ENCODE measurements at places on chromosomes 11 and 22.
A peak's percentile ranks its signal among the peaks of the same experiment; 100 is the strongest.

- no peak for DNase-seq
These were observed 22.5 kb downstream of the TP53I11 start for GRCh38 chr11:44928144-44928543.

DNA sequence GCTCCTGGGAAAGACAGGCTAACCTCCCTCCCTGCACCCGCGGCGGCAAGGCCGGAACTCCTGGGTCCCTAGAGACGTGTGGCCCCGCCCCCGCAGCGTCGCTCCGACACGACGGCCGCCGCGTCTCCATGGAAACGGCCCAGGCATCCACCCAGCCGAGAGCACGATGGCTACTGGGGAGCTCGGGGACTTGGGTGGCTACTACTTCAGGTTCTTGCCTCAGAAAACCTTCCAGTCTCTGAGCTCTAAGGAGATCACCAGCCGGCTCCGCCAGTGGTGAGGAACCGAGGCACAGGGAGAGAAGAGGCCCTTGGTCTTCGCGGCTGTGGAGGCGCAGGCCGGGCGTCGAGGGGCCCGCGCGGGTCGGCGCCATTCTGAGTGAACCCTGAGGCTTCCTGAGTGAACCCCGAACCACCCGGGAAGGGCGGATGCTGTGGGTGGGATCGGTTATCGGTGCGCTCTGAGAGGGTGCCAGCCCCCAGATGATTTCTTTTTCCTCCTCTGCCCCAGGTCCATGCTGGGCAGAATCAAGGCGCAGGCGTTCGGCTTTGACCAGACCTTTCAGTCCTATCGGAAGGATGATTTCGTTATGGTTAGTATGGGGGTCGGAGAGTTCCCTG lies at the start of gene CFAP300:
Gene CFAP300 (plus strand): TSS at position 133 of the 620 bp plus-strand sequence. CDS start 34 bp downstream, at position 167.
- DNase-seq, result peak; percentile 37

- DNase-seq, result no peak
These were observed 5.7 kb downstream of the RFPL1 start for GRCh38 chr22:29443861-29444792.

DNA sequence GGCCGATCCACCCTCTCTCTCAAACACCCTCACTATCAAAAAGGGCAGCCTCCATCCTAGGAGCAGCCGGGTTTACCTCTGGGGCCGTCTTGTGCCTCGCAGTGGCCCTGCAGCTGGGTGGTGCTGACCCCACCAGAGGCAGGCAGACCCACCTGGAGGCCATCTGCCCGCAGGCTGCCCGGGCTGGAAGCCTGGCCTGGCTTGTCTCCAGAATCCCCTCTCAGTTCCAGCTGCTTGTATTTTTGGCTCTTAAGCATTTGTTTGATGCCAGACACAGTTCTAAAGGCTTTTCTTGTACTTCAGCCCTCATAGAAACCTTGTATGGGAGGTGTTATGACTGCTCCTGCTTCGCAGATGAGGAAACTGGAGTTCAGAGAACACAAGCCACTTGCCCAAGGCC lies 4.2 kb upstream of the NFAM1 start:
- no peak for DNase-seq

DNA sequence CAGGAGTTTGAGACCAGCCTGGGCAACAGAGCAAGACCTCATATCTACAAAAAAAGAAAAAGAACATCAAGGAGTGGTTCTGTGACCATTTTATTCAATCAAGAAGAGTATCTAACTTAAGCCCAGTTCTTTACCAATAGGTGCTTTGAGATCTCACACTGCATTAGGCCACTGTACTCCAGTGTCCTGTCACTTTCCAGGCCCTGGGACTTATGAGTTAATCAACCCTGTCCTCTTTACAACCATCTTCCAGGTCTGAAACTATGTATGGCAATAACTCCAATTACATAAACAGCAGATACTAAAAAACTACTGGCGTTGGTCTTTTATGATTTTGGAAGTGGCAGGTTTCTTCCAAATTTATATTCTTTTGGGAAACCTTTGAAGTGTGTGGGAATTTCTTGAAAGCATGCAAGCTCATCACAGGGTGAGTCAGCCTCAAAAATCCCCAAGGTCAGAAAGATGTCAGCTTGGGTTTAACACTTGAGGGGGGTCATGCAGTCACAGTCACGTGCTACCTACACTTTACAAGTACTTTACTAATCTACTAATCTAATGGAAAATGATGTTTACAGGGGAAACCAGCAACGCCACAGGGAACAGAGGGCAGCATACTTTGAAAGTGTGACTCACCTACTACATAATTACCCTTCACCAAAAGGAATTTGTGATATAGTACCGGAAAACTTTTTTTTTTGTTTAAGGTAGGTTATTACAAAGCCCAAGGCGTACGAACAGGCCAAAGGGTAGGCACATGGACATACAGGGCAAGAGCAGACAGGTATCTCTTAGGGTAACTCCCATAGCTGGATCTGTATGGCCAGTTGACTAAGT lies 15.6 kb downstream of the PISD start:
- DNase-seq, result no peak

DNA sequence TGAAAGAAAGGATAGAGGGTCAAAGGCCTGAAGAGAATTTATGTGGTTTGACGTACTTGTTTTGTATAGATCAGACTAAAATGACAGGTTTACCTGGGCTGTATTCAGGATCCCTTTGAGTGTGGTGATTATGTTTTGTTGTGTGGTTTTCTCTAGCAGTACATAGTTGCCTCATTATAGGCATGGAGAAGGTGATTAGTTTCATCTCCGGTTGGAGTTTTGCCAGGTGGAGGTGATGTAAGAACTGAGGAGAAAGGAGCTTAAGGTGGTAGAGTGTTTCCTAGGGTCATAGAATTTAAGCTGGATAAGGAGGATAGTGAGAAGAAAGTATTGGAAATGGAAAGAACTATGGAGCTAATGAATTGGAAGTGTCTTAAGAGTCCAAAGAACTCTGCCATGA lies 229.0 kb downstream of the TMEM135 start:
- no peak for DNase-seq

GRCh38 chr22:29787371-29787980 lies 20.3 kb downstream of the UQCR10 start:
- DNase-seq, result no peak
